ENCODE measurements at places on chromosomes 2 and 18.

DNA sequence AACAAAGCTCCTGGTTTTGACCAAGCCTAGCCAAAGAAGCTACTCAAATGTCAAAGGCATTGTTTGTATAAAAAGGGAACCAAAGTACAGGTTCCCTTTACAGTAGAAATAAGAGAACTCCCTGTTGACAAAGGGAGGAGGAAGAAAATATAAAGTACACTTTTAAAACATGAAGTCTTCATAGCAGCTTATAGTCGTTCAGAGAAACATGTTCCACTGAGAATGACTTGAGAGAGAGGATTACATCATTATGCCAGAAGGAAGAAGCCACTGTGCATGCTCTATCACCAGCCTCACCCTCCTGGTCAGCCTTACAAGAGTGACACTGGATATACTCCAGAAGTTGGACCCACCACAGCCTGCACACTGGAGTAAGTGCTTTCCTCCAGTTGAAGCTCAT, 2.5 kb upstream of the DHRS9 start:
- DNase-seq = no peak

DNA sequence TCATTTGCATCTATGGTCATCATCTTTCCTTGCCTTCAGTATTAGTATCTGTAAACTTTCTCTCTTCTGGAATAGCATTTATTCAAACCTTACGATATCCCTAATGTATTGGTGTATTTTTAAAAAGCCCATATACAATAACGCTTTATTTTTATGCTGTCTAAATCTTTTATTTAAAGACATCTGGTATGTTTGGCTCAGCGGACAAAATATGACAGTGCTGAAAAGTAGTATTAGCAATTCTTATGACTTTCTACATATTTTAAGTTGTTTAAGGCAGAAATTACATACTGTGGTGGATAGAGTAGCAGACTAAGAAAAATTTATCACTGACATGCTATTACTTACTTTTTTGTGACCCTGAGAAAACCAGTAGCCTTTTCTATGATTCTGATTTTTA, 41.8 kb upstream of the SLC4A10 start:
- DNase-seq = no peak

- DNase-seq = no peak
Observed at GRCh38 chr18:3262234-3263131, 550 bp downstream of the MYL12B start.

GRCh38 chr2:16604236-16604635, 61.4 kb downstream of the CYRIA start:
- peak; percentile 45 for DNase-seq

DNA sequence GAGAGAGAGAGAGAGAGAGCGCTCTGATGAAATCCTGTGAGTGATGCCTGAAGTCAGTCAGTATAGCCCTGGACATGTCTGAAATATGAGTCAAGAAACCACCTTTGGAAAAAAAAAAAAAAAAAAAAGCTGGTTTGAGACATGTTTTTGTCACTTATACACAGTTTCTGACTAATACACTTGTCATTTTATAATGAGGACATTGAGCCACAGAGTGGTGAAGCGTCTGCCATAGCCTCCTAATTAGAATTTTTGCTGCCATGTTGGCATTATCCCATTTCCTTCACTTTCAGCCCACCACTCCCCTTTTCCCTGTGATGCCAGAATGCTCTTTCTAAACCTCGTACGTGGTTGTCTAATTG, 15.7 kb upstream of the MYO3B start:
- no peak for DNase-seq

- DNase-seq = peak; percentile 70
Observed at GRCh38 chr2:109185821-109186570, 57.0 kb downstream of the SH3RF3 start.

DNA sequence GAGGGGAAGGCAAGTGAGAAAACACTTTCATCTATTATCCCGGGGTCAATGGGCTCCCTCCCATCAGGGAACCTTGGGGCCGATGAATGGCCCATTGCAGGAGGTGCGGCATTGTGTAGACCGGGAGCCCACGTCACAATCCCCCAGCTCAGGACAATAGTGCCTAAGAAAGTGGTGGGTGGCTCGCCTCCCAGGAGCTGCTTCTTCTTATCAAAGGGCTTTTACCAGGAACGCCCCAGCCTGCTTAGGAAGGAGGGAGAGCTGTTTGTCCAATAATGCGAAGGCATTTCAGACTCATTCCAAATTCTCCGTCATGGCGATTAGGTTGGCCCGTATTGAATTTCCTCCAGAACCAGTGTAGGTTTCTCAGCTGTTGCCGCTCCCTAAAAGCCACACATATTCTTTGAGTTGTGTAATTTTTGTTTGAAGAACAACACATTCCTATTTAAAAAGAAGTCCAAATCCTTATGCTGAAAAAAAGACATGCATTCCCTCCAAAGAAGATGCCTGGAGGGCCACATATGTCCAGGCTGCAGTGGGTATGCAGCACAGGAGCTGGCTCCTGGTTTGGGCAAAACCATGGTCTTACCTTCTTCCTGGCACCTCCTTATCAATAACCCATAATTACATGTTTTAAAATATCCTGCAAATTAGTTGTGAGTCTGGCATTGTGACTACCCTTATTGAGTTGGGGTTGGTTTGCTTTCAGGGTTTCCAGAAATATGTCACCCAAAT, 264.7 kb downstream of the MYCN start:
- no peak for DNase-seq

DNA sequence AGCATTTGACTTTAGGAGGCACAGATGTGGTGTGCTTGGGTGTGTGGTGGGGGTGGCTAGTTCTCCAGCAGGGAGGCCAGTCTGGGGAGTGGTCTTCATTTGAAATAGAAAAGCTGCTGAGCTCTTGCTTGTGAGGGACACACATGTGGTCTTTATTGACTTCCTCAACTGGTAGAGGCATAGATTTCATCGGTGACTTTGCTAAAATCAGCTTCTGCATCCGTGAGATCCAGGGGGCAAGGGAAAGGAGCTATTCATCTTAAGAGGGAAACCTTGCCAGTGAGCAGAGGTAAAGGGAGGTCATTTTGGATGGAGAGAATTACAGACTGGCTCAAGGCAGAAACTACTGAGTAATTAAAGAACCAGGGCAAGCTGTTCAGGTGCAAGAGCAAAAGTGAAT, 4.7 kb downstream of the MAPRE3 start:
- DNase-seq = no peak

GRCh38 chr18:50373561-50374219, 1.2 kb upstream of the SKA1 start:
- no peak for DNase-seq
